PC-9 (cell line): ENCODE measurements at places on chromosomes 6 and 20.

- no peak for DNase-seq
Measured at GRCh38 chr6:6407071-6407741, 86.7 kb upstream of the F13A1 start.

- DNase-seq: no peak
Measured at GRCh38 chr6:110823146-110823545, 7.9 kb upstream of the CDK19 start.

GRCh38 chr6:24923885-24924401, 11.8 kb downstream of the RIPOR2 start:
- no peak for DNase-seq

GRCh38 chr6:31579546-31580437, 2.4 kb downstream of the LTB start:
- DNase-seq: no peak

GRCh38 chr6:107735906-107736635, 88.0 kb downstream of the SCML4 start:
- no peak for DNase-seq

DNA sequence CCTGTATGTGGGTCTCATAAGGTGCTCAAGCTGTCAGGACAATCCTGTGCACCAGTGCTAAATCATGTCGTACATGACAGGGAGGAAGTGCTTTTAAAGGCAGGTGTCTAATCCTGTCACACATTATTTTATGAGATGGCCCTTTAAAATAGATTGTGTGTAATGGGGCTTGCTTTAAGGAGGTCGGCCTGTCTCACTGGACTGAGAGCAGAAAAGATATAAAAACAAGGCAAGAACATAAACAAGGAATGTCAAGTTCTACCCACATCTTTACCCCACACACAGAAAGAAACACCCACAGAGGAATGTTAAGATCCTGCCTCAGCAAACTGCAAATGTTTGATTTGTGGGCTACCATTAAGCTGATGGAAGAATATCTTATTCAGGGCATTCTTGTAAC, 279.0 kb downstream of the FOXA2 start:
- DNase-seq: no peak

- DNase-seq: no peak
Measured at GRCh38 chr20:10449270-10449669, 14.2 kb downstream of the SLX4IP start.

DNA sequence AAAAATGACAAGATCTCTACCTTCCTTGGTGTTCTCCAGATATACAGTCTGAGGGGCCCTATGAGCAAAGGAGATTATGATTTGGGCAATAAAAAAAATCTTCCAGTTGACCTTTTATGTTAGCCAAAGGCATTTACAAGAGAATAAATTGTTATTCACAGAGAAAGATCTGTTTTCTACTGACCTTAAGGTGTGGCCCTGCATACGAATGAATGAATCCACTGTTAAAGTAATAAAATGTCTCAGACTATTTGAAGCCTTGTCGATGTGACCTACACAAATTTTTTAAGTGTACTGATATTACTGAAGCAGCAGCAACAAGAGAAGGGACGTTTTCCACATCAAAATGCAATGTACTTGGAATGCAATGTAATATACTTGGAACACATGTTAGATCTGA, 95.9 kb upstream of the SSTR4 start:
- no peak for DNase-seq

GRCh38 chr6:4281341-4282293, 146.2 kb upstream of the ECI2 start:
- DNase-seq: peak; percentile 70

- peak; percentile 49 for DNase-seq
Measured at GRCh38 chr6:113734982-113735381, 122.2 kb upstream of the MARCKS start.
